Right ventricle myocardium inferior (tissue), 1 donor: ENCODE measurements at places on chromosomes 16 and 17. TPM values are rescaled to one million over a fixed set of nuclear protein-coding genes. Genes with fewer than 3 reads are reported as not detected.

DNA sequence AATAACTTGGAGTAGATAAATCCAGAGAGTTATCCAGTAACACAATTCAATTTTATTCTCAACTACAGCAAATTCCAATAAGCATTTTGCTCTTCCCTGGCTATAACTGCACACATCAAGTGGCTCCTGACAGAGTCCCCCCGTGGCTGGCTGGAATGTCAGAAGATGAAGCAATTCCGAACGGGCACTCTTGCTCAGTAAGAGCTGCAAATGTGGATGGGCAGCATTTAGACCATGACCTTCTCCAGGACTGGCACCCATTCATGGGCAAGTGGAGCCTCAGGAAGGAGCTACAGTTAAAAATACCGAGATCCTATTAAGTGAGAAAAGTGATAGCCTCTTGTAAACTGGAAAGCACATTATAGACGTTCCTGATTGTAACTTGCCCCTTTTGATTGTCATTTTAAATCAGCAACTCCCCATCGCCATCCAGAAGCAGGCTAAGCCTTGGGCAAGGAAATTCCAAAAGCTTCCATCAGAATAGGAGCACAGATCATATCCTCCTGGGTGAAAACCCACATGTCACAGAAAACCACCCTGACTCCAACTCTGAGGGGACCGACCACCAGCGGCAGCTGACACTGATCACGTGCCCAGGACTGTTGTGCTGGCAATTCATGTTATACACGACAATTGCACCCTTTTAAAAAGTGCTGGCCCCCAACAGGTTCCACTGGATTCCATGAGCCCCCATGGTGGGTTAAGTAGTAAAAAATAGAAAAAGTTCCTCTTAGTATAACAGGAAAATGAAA lies 7.1 kb downstream of the UBE2O start:
- DNase-seq, result no peak

- no peak for DNase-seq
These were observed 113.8 kb downstream of the OR1D5 start for GRCh38 chr17:2949469-2950044.

DNA sequence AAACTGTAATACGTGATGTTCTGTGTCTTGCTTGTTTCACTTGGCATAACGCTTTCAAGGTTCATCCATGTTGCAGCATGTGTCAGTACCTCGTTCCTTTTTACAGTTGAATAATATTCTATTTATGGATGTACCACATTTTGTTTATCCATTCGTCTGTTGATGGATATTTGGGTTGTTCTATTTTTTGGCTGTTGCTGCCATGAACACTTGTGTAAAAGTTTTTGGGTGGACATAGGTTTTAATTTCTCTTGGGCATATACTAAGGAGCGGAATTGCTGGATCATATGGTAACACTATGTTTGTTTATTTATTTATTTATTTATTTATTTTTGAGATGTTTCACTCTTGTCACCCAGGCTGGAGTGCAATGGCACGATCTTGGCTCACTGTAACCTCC lies 137.0 kb downstream of the MSI2 start:
- DNase-seq, result no peak

DNA sequence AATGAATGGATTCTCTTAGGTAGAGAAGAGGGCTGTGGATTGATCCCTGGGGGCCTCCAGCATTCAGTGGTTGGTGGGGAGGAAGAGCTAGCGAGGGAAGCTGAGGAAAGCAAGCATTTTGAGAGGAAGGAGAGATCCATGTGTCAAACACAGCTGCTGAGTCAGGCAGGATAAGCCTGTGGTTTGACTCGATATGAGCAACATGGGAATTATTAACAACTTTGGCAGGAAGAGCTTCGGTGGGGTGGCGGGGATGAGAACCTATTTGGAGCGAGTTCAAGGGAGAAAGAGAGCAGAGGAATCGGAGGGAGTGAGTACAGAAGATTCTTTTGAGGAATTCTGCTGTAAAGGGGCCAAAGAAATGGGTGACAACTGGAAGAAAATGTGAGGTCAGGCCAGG lies 59.5 kb upstream of the CDC42EP4 start:
- peak; percentile 16 for DNase-seq

KRTAP9-9 gene
- total RNA-seq, result not detected

CLEC18A gene
- total RNA-seq, result 0.35 TPM
